Lung (tissue), 17 donors: ENCODE measurements at places on chromosomes 7 and 10. TPM values are rescaled to one million over a fixed set of nuclear protein-coding genes. Genes with fewer than 3 reads are reported as not detected.

LRRC18 gene
- polyA plus RNA-seq, result 2.4 TPM

IFIT1 gene
- polyA plus RNA-seq, result 17.7 TPM

EFCAB10 gene
- polyA plus RNA-seq, result 4.5 TPM

OR6V1 gene
- not detected for polyA plus RNA-seq

PUS7 gene
- 5.0 TPM for polyA plus RNA-seq

CALML5 gene
- polyA plus RNA-seq, result not detected

ALOX5 gene
- polyA plus RNA-seq, result 98.6 TPM

STK17A gene
- 18.2 TPM for polyA plus RNA-seq

PRSS37 gene
- not detected for polyA plus RNA-seq

FEZF1 gene
- polyA plus RNA-seq, result not detected

ELMO1 gene
- polyA plus RNA-seq, result 17.2 TPM

SLC18A2 gene
- 0.59 TPM for polyA plus RNA-seq

ASAH2 gene
- 0.26 TPM for polyA plus RNA-seq

TLX1 gene
- not detected for polyA plus RNA-seq

SEC31B gene
- polyA plus RNA-seq, result 10.5 TPM

RABGEF1 gene
- polyA plus RNA-seq, result 9.3 TPM

H2BK1 gene
- not detected for polyA plus RNA-seq

SMO gene
- 2.5 TPM for polyA plus RNA-seq

PSPH gene
- 5.9 TPM for polyA plus RNA-seq

TMEM139 gene
- polyA plus RNA-seq, result 8.4 TPM

PKD2L1 gene
- 0.88 TPM for polyA plus RNA-seq

ACTA2 gene
- polyA plus RNA-seq, result 206 TPM

HTRA1 gene
- polyA plus RNA-seq, result 30.4 TPM

SLC16A9 gene
- polyA plus RNA-seq, result 0.70 TPM

COL17A1 gene
- polyA plus RNA-seq, result 2.2 TPM

ABCB8 gene
- 28.9 TPM for polyA plus RNA-seq

VWDE gene
- 1.4 TPM for polyA plus RNA-seq

MEPCE gene
- polyA plus RNA-seq, result 27.9 TPM

FRMPD2 gene
- polyA plus RNA-seq, result 1.8 TPM

ABCB1 gene
- 2.0 TPM for polyA plus RNA-seq

HABP2 gene
- polyA plus RNA-seq, result 0.10 TPM

HECW1 gene
- polyA plus RNA-seq, result 0.05 TPM

SVIL gene
- polyA plus RNA-seq, result 13.6 TPM
